ENCODE measurements at places on chromosomes 4 and X.

- DNase-seq: no peak
- H3K4me1 ChIP-seq: peaks cover 26% of the 10 kb centered on the region
- no peaks in the 10 kb centered on the region for H3K27me3 ChIP-seq
Observed at GRCh38 chrX:9557521-9557920, 92.7 kb downstream of the TBL1X start.

GRCh38 chrX:44843753-44844152, at the start of gene DUSP21:
TSS of gene DUSP21 (plus strand) at chrX:44844021. CDS start at chrX:44844133, 112 bp downstream.
- DNase-seq: no peak
- H3K27ac ChIP-seq: no peak within 1 kb of the TSS
- no peak within 1 kb of the TSS for H3K4me3 ChIP-seq
- no peaks in the 10 kb centered on the region for H3K36me3 ChIP-seq

DNA sequence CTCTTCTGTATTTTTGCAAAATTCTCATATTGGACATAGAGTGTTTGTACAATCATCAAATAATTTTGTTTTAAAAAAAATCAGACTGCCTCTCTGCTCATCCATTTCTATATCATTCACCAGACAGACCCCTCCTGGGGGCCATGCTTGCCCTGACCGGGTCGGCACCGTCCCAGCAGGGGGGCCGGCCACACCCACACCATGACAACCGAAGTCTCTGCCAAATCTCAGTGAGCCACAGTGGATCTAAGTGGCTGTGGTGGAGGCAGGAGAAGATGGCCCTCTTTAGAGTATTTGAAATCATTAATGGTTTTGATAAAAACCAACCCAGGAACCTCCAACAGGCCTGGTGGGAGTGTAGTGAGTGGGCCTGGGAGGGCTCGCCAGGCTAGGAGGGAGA, 66.9 kb upstream of the ADRA2C start:
- no peaks in the 10 kb centered on the region for H3K36me3 ChIP-seq
- peaks cover 21% of the 10 kb centered on the region for H3K27me3 ChIP-seq
- no peak overlapping the region for H3K27ac ChIP-seq
- H3K4me3 ChIP-seq: no peak overlapping the region

GRCh38 chr4:24991015-24991414, 39.7 kb downstream of the LGI2 start:
- H3K36me3 ChIP-seq: no peaks in the 10 kb centered on the region
- H3K27ac ChIP-seq: no peak overlapping the region
- peaks cover 6% of the 10 kb centered on the region for H3K27me3 ChIP-seq
- H3K4me1 ChIP-seq: no peaks in the 10 kb centered on the region

DNA sequence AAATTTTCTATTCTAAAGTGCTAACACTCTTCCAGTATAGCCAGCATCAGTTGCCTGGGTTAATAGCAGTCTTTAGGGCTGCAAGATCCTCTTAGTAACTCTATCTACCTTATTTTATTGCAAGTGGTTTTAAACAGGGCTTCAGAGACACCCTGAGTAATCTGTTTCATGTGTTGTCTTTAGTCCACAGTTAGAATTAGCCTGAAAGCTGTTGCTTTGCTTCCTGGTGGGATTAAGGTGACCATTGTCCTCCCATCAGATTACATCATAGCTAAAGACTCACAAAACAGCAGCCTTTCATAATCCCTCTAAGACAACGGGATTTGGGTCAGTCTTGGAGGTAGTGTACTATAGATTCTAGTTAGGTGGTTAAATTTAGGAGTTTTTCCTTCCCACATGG, 7.5 kb downstream of the UCHL1 start:
- H3K4me1 ChIP-seq: no peaks in the 10 kb centered on the region
- no peak overlapping the region for H3K27ac ChIP-seq
- H3K36me3 ChIP-seq: no peaks in the 10 kb centered on the region
- H3K4me3 ChIP-seq: no peak overlapping the region

DNA sequence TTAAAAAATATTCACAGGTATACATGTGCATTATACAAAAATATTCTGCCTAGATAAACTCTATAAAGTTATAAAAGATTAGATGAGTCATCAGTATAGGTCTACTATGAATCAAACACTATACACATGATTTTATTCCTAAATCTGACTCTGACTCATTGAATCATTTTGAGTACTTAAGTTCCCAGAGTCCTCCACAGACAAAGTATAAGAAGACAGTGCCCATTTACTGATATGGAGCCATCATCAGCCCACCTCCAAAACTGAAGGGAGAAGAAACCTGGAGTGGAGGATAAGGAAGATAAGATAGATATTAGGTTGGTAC, 28.7 kb upstream of the ANTXR2 start:
- peaks cover 13% of the 10 kb centered on the region for H3K4me1 ChIP-seq
- DNase-seq: no peak
- no peaks in the 10 kb centered on the region for H3K27me3 ChIP-seq
- H3K4me3 ChIP-seq: no peak overlapping the region

GRCh38 chr4:33975995-33976394, 2268.3 kb downstream of the ARAP2 start:
- H3K27ac ChIP-seq: no peak overlapping the region
- DNase-seq: no peak

GRCh38 chr4:77826275-77826674, 7.1 kb upstream of the CNOT6L start:
- no peak overlapping the region for H3K4me3 ChIP-seq
- DNase-seq: no peak
- peaks cover 62% of the 10 kb centered on the region for H3K4me1 ChIP-seq
- no peaks in the 10 kb centered on the region for H3K27me3 ChIP-seq
- no peak overlapping the region for H3K27ac ChIP-seq

DNA sequence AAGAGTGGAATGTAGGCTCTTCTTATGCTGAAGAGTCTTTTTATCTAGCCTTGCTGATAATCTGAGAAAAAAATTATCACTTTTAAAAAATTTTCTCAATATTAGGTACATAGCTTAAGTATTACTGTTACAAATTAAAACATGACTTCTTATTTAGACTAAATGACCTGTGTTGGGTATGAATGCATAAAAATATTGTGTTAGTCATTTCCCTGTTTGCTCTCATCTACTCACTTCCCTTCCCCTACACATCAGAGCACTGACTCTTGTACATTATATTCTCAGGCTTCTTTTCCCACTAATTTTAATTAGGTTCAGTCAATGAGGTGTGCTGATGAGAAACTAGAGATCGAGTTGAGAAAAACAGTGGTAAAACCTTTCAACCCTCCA, 881.0 kb downstream of the PCDH18 start:
- no peak for DNase-seq
- H3K4me1 ChIP-seq: no peaks in the 10 kb centered on the region
- no peak overlapping the region for H3K27ac ChIP-seq
- H3K4me3 ChIP-seq: no peak overlapping the region

DNA sequence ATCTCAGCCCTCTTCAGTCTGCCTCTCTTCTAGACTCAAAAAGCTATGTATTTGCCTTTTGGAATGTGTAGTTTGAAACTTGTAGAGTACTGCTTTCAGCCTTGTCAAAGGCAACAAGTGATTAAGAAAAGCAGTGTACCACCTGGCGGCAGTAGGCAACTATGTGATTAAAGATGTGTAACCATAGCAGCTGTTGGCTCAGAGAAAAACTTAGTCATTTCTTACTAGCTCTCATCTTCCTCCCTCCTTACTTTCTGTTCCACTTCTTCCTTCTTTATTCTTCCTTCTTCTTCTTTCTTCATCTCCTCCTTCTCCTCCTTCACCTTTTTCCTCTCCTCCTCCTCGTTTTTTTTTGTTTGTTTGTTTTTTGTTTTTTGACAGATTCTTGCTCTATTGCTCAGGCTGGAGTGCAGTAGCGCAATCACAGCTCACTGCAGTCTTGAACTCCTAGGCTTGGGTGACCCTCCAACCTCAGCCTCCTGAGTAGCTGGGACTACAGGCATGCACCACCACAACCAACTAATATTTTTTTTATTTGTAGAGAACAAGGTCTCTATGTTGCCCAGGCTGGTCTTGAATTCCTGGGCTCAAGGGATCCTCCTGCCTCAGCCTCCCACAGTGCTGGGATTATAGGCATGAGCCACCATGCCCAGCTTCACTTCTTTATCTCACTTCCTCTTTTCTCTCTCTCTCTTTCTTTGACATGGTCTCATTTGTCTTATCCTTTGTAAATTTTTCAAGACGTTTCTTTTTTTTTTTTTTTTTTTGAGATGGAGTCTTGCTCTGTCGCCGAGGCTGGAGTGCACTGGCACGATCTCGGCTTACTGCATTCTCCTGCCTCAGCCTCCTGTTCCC, 32.6 kb downstream of the ABHD18 start:
- H3K27ac ChIP-seq: no peak overlapping the region
- no peak for DNase-seq
- peaks cover 48% of the 10 kb centered on the region for H3K36me3 ChIP-seq
- H3K27me3 ChIP-seq: no peaks in the 10 kb centered on the region
- H3K4me3 ChIP-seq: no peak overlapping the region

- H3K27ac ChIP-seq: no peak overlapping the region
- H3K4me3 ChIP-seq: no peak overlapping the region
- no peaks in the 10 kb centered on the region for H3K27me3 ChIP-seq
- no peak for DNase-seq
- H3K36me3 ChIP-seq: peaks cover 4% of the 10 kb centered on the region
Observed at GRCh38 chr4:47567511-47567910, 82.4 kb downstream of the ATP10D start.

- H3K4me1 ChIP-seq: no peaks in the 10 kb centered on the region
- H3K36me3 ChIP-seq: no peaks in the 10 kb centered on the region
- H3K4me3 ChIP-seq: no peak overlapping the region
- H3K27me3 ChIP-seq: no peaks in the 10 kb centered on the region
- DNase-seq: no peak
Observed at GRCh38 chrX:31294475-31294874, 222.6 kb upstream of the FTHL17 start.

- no peak overlapping the region for H3K27ac ChIP-seq
- no peak for DNase-seq
- H3K36me3 ChIP-seq: no peaks in the 10 kb centered on the region
- no peaks in the 10 kb centered on the region for H3K4me1 ChIP-seq
- H3K27me3 ChIP-seq: peaks cover 4% of the 10 kb centered on the region
Observed at GRCh38 chr4:141458501-141458900, 177.9 kb upstream of the IL15 start.

- H3K36me3 ChIP-seq: no peaks in the 10 kb centered on the region
- H3K27me3 ChIP-seq: peaks cover 2% of the 10 kb centered on the region
Observed at GRCh38 chr4:74733756-74734155, 60.6 kb downstream of the BTC start.

GRCh38 chrX:136185401-136186022, 38.2 kb downstream of the FHL1 start:
- no peak overlapping the region for H3K27ac ChIP-seq
- peaks cover 6% of the 10 kb centered on the region for H3K4me1 ChIP-seq
- no peaks in the 10 kb centered on the region for H3K36me3 ChIP-seq

DNA sequence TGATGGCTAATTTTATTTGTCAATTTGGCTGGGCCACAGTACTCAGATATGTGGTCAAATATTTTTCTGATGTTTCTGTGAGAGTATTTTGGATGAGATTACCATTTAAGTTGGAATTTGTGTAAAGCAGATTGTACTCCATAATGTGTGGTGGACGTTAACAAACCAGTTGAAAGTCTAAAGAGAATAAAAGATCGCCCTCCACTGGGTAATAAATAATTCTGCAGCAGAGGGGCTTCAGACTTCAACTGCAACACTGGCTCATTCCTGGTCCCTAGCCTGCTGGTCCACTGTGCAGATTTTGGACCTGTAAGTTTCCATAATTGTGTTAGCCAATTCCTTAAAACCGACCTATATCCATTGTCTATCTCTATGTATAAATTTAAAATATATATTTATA, 540.3 kb downstream of the PCDH18 start:
- no peak for DNase-seq
- no peaks in the 10 kb centered on the region for H3K4me1 ChIP-seq
- no peaks in the 10 kb centered on the region for H3K36me3 ChIP-seq
- H3K4me3 ChIP-seq: no peak overlapping the region
- H3K27ac ChIP-seq: no peak overlapping the region

GRCh38 chr4:3419836-3420605, 21.7 kb upstream of the HGFAC start:
- no peak overlapping the region for H3K27ac ChIP-seq
- H3K4me1 ChIP-seq: no peaks in the 10 kb centered on the region
- DNase-seq: no peak

- no peak for DNase-seq
- peaks cover 11% of the 10 kb centered on the region for H3K36me3 ChIP-seq
- H3K27me3 ChIP-seq: no peaks in the 10 kb centered on the region
- peaks cover 7% of the 10 kb centered on the region for H3K4me1 ChIP-seq
- H3K4me3 ChIP-seq: no peak overlapping the region
Observed at GRCh38 chrX:130246084-130246483, 22.6 kb downstream of the ZNF280C start.

GRCh38 chr4:154234576-154234975, 257.0 kb downstream of the DCHS2 start:
- no peaks in the 10 kb centered on the region for H3K4me1 ChIP-seq
- no peaks in the 10 kb centered on the region for H3K36me3 ChIP-seq
- no peak overlapping the region for H3K4me3 ChIP-seq
- no peak overlapping the region for H3K27ac ChIP-seq
- no peak for DNase-seq
- peaks cover 11% of the 10 kb centered on the region for H3K27me3 ChIP-seq

- peaks cover under 1% of the 10 kb centered on the region for H3K27me3 ChIP-seq
- H3K36me3 ChIP-seq: no peaks in the 10 kb centered on the region
- H3K4me3 ChIP-seq: no peak overlapping the region
- H3K27ac ChIP-seq: no peak overlapping the region
- no peak for DNase-seq
- no peaks in the 10 kb centered on the region for H3K4me1 ChIP-seq
Observed at GRCh38 chrX:118261151-118261550, 84.8 kb upstream of the WDR44 start.

- no peaks in the 10 kb centered on the region for H3K4me1 ChIP-seq
- no peak overlapping the region for H3K27ac ChIP-seq
- no peaks in the 10 kb centered on the region for H3K36me3 ChIP-seq
- no peak for DNase-seq
Observed at GRCh38 chr4:7296661-7297335, 104.5 kb downstream of the SORCS2 start.

GRCh38 chrX:10769195-10769594, 148.8 kb upstream of the MID1 start:
- H3K27me3 ChIP-seq: no peaks in the 10 kb centered on the region
- DNase-seq: no peak
- H3K36me3 ChIP-seq: no peaks in the 10 kb centered on the region
- no peaks in the 10 kb centered on the region for H3K4me1 ChIP-seq

- no peaks in the 10 kb centered on the region for H3K4me1 ChIP-seq
- no peak for DNase-seq
- no peaks in the 10 kb centered on the region for H3K36me3 ChIP-seq
- H3K27ac ChIP-seq: no peak overlapping the region
- no peak overlapping the region for H3K4me3 ChIP-seq
- no peaks in the 10 kb centered on the region for H3K27me3 ChIP-seq
Observed at GRCh38 chr4:149793459-149793858, 22.2 kb downstream of the IQCM start.

- H3K36me3 ChIP-seq: no peaks in the 10 kb centered on the region
- no peak overlapping the region for H3K4me3 ChIP-seq
- DNase-seq: no peak
- H3K4me1 ChIP-seq: no peaks in the 10 kb centered on the region
- no peak overlapping the region for H3K27ac ChIP-seq
Observed at GRCh38 chr4:109214622-109215301, 87.7 kb downstream of the COL25A1 start.
